Stromal cell of bone marrow (primary cell): ENCODE measurements at places on chromosomes 4 and X.
A peak's percentile ranks its signal among the peaks of the same experiment; 100 is the strongest.

DNA sequence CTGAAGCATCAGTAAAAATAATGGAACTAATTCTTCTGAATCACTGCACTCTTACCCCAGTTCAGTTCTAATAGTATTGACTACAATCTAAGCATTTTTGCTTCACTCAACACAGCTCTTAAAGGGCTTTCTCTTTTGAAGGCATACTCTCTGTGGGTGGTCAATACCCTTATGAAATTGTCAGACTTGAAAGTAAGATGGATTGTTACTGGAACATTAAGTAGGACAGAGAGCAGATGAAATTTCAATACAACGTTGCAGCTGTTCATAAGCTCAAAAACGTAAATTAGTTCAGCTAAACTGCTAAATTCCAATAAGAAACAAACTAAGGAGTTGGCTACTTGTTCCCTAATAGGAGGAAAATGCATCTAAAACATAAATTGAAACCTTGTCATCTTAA lies 352.3 kb upstream of the TENM3 start:
- no peak for DNase-seq

DNA sequence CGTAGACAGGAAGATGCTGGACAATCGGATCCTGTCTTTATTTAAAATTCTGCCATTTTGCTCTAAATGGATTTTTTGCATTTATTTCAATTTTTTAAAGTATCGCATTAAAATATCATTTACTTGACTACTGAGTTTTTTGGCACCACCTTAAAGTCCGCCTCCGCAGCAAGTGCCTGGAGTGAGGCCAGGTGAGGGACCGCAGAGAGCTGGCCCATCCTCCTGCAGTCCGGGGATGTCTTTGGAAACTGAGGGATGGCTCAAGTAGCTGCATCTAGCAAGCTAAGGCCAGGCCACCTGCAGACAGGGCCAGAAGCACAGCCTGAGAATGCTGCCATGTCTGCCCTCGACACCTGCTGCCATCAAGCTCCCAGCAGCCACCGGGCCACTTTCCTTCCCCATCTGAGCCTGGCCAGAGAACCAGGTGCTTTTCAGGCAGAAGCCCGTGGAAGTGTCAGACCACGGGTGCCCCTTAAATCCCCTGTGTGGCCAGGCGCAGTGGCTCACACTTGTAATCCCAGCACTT lies 69.6 kb downstream of the ABLIM2 start:
- no peak for DNase-seq

GRCh38 chr4:26723216-26723615 lies 137.4 kb upstream of the STIM2 start:
- no peak for DNase-seq

GRCh38 chr4:8274765-8275547 lies 5.4 kb downstream of the HTRA3 start:
- peak; percentile 86 for DNase-seq

DNA sequence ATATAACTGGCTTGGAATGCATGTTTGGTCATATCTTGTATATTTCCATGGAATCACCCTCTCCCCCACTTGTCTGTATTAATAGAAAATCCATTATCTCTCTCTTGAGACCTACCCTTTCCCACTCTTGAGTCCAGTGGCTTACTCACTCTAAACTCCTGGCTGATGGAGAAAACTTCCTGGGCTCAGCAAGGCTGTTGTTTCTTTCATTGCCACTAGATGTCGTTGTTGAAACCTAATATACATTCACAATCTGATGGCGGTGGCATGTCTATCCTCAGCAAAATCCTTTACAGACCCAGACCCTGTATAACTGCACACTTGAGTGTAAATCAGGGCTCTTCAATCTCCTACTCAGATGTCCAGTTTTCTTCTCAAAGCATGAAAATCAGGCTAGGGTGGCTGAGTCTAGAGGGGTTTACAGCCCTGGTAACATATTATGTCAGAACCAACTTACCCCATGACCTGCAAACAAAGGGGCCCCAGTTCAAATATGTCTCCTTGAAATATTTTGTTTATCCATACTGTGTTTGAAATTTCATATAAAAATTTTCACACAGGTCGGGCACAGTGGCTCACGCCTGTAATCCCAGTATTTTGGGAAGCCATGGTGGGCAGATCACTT lies 70.0 kb upstream of the FAM241A start:
- peak; percentile 58 for DNase-seq

DNA sequence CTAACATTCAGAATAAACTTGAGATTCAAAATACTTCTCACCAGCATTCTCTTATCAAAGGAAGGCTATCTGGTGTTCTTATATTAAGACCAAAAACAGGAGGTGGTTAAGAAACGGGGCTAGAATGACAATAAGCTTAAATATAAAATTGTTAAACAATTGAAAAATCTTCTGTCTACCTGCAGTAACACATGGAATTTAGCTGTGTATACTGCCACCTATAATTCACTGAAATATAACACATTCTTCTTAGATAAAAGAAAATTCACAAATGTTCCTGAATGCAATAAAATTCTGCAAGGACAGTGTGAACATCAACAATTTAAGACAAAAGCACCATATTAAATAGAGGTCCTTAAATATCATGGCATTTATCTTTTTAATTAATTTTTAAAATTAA lies 11.5 kb upstream of the PCDH10 start:
- DNase-seq, result no peak

GRCh38 chr4:118281611-118282442 lies 71.0 kb downstream of the PRSS12 start:
- DNase-seq, result no peak

GRCh38 chr4:180304321-180304720 lies 1938.9 kb upstream of the TENM3 start:
- DNase-seq, result no peak

- no peak for DNase-seq
Measured at GRCh38 chr4:25862411-25863346, at the start of gene SEL1L3. Gene SEL1L3, minus strand, starts transcription at chr4:25862988. Its CDS starts 152 bp downstream, at chr4:25862836.

GRCh38 chr4:13891544-13891939 lies 264.0 kb upstream of the BOD1L1 start:
- DNase-seq, result no peak

DNA sequence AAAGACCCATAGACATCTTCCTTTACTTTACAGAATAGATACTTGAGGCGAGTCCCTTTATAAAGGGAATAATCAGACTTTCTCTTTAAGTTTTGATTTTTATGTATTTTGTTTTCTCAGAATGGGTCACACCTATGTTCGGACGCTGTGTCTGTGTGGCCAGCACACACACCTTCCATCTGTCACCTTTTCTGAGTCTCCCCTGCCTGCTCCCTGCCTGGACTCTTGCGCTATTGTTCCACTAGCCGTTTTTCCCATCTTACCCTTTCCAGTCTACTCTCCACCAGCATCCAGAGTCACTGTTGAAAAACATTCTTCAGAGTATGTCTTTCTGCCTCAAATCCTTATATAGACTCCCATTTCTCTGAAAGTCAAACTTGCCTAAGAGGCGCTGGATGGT lies 236.1 kb downstream of the MAML3 start:
- no peak for DNase-seq

- no peak for DNase-seq
Measured at GRCh38 chr4:3387154-3387942, 54.4 kb upstream of the HGFAC start.

GRCh38 chr4:101706535-101707057 lies 83.9 kb upstream of the BANK1 start:
- no peak for DNase-seq

DNA sequence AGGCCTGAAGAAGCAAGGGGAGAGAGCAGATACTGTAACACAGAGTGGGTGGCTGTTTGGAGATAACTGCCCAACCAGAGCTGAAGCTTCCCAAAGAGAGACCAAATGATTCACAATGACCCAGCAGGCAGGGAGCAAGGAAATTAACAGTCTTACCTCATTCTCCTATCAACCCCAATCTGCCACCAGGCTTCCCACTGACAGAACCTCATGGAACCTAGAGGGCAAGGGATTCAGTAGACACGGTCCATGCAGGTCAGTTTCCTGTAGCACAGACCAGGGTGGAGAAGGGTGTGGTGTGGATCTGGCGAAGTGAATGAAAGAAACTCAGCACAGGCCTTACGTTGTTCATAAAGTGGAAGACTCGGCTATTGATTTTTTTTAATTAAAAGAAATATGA lies 60.7 kb upstream of the ALB start:
- no peak for DNase-seq

GRCh38 chr4:172851534-172851933 lies 317.1 kb upstream of the GALNT7 start:
- peak; percentile 13 for DNase-seq

DNA sequence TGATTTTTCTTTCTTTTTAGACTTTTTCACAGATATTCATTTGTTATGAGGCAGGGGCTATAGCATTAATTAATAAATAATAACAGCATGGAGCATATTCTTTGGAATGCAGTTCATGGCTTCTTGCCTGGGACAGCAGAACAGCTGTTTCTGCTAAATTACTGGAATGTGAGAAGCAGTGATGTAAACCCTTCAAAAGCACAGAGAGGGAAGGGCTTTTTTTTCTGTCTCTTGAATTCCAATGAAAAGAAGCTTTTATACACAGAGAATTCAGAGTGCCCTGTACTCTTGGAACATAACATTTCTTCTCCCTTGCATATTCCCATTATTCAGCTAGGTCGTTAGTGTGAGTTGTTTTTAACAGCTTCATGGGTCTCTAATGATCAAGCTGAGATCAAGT lies 28.5 kb upstream of the ANK2 start:
- no peak for DNase-seq

- DNase-seq, result no peak
Measured at GRCh38 chr4:21139327-21139726, 439.1 kb downstream of the PACRGL start.

DNA sequence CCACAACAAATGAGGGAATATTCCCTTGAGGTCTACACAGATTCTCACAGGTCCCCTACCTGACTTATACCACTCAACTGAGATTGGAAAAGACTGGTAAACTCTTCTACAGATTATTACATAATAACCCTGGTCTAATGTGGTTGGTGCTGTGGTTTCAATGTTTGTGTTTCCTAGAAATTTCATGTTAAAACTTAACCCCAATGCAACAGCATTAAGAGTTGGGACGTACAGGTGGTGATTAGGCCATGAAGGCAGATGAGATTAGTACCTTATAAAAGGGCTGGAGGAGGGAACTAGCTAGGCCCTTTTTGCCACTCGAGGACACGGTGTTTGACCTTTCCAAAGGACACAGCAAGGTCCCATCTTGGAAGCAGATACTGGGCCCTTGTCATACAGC lies 84.3 kb upstream of the TAPT1 start:
- no peak for DNase-seq

- no peak for DNase-seq
Measured at GRCh38 chr4:156824451-156825060, 147.0 kb downstream of the PDGFC start.

DNA sequence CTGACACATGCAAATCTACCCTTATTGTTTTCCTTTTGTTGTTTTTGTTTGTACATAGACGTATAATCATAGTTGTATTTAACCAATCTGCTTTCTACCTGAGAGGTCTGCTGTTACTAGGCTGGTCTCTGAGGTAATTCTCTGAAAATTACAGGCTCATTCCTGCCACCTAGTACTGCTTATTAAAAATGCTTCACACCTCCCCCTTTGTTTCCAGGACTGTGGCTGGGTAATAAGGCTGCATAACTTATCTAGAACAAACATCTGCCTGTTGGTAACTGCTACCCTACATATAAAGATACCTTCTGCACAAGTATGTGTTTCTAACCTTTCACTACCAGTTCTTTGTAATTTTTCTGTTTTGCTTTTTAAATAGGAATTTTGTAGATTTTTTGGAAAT lies 34.2 kb downstream of the COX7B2 start:
- DNase-seq, result no peak

- peak; percentile 59 for DNase-seq
Measured at GRCh38 chr4:83561381-83561780, 25.5 kb downstream of the GPAT3 start.

GRCh38 chrX:119497185-119497584 lies 28.9 kb downstream of the SLC25A5 start:
- no peak for DNase-seq

- DNase-seq, result no peak
Measured at GRCh38 chrX:134459683-134460004, 321 bp upstream of the HPRT1 start.

- no peak for DNase-seq
Measured at GRCh38 chr4:83217721-83218522, 66.7 kb downstream of the COQ2 start.

DNA sequence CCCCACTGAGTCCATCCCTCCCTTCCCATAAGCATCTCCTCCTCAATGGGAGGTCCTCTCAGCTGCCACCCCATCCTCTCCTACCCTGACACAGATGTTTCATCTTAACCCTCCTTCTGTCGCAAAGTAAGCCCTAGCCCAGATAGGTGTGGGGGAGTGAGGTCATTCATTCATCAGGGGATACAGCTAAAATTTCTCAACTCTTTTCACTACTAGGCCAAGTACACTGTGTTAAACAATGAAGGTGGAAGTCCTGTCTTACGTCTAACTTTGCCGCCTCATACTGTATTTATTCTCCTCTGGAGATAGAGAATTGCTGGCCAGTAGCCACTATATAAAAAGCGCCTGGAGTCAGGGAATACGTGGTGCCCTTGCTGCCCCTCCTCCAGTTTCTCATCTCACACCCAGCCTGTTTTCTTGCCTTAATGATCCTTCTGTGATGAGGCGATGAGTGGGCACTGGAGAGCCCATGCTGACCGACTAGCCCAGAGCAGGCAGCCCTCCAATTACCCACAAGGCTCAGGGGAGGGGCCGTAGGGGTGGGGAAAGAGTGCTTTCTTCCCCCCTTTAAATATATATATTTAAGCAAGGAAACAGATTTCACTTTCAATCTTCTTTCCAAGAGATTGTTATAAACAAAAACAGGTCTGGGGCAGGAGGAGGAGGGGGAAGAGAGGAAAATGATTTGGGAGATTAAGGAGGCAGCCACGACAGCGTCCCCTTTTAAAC lies 149.5 kb downstream of the PJA1 start:
- no peak for DNase-seq

DNA sequence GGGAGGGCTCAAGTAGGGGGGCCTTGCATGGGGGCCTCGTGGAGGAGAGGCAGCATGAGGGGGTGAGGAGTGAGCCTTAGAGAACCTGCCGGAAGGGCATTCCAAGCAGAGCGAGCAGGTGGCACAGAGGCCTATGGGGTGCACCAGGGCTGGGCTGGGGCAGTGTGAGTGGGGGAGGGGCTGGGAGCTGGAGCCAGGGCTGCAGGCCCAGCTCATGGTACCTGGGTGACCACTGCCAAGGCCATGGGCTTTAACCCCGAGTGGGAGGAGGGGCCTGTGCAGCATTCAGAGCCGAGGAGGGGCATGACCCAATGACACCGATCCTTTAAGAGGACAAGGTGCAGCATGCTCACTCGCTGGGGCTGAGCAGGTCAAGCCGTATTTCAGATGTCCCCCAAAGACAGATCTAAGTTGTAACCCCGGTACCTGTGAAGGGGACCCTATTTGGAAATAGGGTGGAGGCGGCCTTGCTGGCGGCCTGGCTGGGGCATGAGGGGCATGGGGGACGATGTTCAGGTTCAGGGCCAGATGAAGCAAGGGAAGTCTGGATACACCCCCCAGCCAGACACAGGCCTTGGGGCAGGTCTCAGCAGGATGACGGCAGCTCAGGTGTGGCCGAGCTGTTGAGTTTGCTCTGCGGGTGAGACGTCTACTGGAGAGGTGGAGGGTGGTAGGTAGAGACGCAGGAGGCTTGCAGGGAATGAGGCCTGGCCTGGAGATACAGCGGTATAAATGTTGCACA lies 137.0 kb downstream of the CPZ start:
- DNase-seq, result no peak
